ENCODE measurements at places on chromosomes 1 and 21.

DNA sequence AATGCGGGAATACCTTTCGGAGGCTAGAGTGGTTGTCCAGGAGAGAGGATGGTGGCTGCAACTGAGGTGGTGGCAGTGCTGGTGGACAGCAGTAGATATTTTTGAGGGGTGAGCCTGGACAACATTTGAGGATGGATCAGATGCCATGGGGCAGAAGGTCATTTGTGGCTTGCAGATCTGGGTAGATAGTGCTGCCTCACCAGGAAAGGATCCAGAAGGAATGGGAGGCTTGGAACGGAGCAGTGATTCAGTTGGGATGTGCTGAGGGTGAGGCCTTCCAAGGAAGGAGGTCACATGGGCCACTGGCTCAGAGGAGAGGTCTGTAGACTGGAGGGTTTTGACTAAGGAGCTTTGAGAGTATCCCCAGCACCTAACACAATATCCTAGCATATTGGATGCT lies 110.8 kb upstream of the KAZN start:
- DNase-seq: peak; percentile 52

DNA sequence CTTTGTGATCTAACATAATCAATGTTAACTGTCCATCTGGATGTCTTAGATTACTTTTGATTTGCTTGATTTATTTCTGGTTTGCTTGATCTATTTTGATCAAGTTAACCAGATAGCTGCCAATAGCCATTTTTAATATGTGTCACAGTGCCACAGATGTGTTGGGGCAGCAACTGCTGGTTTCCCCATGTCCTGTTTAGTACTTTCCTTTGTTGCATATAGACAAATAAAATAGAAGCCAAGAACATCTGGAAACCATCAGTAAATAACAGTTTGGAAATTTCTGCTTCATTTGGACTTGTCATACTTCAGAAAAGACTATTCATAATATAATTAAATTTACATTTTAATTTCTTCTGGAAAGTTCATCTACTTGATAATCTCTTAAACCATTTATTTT lies 145.6 kb upstream of the C21orf91 start:
- no peak for DNase-seq

- no peak for DNase-seq
Observed at GRCh38 chr21:45997495-45998275, 16.1 kb downstream of the COL6A1 start.

GRCh38 chr1:172991674-172992400 lies 58.9 kb downstream of the TNFSF18 start:
- DNase-seq: no peak

DNA sequence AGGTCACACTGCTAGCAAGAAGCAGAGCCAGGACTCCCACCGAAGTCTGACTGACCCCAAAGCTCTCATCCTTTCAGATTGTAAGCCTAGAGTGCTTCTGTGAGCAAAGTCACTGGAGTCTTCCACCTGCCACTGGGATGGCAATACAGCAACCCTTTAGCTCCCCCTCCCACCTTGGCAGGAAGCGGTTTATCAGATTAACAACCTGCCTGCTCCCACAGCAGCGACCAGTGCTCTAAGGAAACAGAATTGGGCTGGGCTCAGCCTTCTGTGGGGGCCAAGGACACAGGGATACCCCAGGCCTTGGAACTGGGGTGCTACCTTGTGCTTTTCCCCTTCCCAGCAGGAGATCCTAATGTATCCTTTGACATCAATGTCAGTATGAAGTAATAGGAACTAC lies 76.0 kb downstream of the GFI1 start:
- DNase-seq: no peak
